Stimulated activated CD4-positive, alpha-beta T cell treated with anti-CD3 and anti-CD28 coated beads, Interleukin-1b, Interleukin-23, amount 100 ng/mL, for 24 hours (primary cell): ENCODE measurements at places on chromosomes 6 and 20.

- DNase-seq, result no peak
These were observed 125.0 kb downstream of the BANF2 start for GRCh38 chr20:17824676-17825251.

GRCh38 chr20:25308671-25309394 lies 60.9 kb downstream of the PYGB start:
- no peak for DNase-seq

GRCh38 chr6:2576499-2576898 lies 174.2 kb downstream of the MYLK4 start:
- DNase-seq, result no peak

DNA sequence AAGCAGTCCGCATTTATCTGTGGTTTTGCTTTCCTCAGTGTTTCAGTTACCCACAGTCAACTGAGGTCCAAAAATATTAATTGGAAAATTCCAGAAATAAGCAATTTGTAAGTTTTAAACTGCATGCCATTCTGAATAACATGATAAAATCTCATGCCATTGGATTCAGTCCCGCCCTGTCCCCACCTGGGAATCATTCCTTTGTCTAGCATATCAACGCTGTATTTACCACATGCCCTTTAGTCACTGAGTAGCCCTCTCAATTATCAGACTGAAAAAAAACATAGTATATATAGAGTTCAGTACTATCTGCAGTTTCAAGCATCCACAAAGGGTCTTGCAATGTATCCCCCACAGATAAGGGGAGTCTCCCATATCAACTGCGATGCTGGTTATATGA lies 17.1 kb downstream of the RANBP9 start:
- no peak for DNase-seq

GRCh38 chr6:91982559-91982958 lies 1395.7 kb upstream of the MAP3K7 start:
- DNase-seq, result no peak

GRCh38 chr20:50804437-50805348 lies 9.8 kb downstream of the BCAS4 start:
- no peak for DNase-seq

DNA sequence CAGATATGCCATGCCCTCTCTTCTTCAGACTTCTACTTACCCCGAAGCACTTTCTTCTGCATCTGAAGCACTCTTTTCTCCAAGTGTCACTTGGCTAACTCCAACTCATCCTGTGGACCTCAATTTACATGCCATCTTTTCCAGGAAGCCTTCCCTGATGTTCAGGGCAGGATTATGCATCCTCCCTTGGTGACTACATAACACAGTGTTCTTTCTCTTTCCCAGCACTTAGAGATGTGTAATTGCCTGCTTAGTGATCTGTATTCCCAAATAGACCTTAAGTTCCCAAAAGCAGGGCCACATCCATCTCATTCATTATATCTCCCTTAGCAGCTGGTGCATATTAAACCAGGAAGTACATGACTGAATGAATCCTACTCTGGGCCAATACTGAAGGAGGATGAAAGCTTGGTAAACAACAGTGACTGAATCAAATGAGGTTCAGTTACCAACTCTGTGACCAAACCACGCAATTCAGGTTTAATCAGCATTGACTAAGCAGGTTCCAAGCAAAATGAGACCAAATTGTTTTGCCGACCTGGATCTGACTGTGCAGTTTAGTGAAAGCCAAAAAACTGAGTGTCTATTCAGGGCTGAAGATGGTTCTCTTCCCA lies 121.4 kb upstream of the TCF21 start:
- no peak for DNase-seq

- no peak for DNase-seq
These were observed 5.3 kb downstream of the SCAF8 start for GRCh38 chr6:154738551-154738961.

GRCh38 chr6:156533872-156534524 lies 243.2 kb upstream of the ARID1B start:
- DNase-seq, result no peak

- peak; percentile 20 for DNase-seq
These were observed 49.7 kb upstream of the BHLHE23 start for GRCh38 chr20:63056236-63057170.

DNA sequence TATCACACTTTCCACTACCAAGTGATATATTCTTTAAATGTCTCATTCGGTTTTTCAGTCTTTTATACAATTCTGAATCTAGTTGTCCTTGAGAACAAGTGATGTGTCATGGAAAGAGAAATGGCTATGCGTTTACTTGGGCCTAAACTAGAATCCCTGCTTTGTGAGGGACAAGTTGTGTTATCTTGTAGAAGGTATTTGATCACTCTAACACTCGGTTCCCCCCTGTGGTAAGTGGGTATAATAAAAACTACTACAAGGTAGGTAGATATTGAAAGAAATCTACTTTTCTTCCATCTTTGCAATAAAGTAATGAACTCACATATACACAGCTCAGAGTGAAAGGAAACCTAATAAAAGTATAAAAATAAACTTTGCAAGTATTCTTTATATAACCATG lies 108.9 kb downstream of the MANEA start:
- DNase-seq, result no peak

GRCh38 chr6:155450240-155450581 lies 5.4 kb downstream of the NOX3 start:
- DNase-seq, result no peak

DNA sequence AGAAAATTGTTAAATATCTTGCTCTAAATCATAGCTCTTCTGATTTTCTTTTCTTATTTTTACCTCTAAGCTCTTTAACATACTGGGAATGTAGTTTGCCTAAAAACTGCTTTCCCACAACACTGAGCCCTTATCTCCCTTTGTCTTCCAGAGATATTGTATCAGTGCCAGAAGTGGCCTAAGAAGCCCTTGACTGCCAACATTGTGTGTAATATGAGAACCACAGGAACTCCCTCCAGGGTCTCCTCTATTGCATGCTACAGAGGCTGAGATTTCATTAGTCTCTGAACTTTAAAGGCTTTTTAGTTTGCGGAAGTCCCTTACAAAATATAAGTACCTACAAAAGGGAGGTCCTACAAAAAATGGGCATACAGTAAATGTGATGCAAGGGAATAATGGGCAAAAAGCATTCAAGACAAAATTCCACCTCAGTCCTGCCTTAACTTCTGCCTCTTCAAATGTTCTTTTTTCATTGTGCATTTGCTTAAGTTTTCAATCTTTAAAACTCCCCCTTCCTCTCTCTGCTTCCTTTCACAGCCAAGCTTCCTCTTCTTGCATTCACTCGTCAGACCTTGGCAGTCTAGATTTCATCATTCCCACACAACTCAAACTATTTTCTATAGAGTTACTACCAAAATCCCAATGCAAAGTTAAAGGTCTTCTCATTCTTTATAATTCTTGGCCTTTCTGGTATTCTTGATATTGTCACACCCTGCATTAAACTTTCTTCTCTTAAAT lies 76.5 kb downstream of the ADGRG6 start:
- DNase-seq, result no peak

- no peak for DNase-seq
These were observed 46.1 kb downstream of the LYRM4 start for GRCh38 chr6:5214570-5215052.

DNA sequence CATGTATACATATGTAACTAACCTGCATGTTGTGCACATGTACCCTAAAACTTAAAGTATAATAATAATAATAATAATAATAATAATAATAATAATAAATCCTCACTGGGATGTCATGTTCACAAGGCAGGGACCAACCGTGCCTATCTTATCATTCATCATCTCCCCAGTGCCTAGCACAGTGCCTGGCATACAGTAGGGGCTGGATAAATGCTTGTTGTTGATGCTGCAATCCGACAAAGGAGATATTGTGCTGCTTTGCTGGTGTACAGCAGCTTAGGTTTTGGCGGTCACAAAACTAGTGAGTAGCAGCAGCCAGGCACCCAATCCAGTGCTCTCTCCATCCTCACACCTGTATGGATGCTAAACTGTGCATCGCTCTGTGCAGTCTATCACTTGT lies 94.1 kb upstream of the ASF1A start:
- no peak for DNase-seq

DNA sequence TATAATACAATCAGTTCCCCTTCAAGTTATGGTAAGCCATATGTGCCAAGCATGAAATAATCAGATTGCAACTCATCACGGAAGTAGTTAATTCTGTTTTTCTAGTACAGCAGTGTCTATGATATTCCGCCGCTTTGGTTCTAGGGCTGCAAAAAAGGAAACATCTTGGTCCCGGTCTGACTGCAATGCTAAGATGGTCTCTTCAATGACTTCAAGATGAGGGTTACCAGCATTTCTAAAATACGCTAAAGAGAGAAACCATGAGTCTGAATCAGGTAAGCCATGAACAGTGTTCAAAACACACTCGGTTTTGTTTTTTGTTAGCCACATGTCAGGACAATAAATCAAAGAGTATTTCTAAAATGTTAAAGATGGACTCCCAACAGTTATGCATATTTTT lies 3.2 kb upstream of the ANKRD60 start:
- no peak for DNase-seq

DNA sequence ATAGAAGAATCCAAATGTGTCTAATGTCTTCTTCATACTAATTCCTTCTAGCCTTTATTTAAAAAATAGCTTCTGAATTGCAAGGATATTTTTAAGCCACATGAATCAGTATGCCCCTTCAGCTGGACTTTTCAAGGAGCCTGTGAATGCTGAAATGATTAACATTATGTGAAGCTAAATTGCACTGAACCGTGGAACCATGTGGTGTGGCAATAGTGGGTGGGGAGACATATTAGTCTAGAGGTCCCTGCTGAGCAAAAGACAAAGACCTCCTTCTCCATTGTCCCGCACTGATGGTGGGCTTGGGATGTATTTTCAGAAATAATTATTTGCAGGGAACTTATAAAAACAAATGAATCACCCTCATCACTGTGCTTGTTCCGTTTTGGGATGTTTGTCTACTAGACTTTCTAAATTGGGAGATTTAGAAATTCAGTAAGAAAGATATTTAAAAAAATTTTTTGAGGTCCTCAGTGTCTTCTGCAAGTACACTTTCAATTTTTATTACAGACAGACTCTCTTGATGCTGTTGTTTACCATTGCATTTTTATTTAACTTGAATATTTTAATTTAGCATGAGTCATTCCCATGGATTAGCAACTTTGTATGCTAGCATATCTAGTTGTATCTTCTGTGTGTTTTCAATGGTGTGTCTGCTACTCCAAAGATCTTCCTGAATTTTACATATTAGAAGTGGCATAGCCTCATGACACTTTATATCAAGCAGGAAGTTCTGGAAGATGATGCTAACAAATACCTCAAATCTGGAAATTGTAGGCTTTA lies 238.1 kb downstream of the LAMA2 start:
- DNase-seq, result no peak

DNA sequence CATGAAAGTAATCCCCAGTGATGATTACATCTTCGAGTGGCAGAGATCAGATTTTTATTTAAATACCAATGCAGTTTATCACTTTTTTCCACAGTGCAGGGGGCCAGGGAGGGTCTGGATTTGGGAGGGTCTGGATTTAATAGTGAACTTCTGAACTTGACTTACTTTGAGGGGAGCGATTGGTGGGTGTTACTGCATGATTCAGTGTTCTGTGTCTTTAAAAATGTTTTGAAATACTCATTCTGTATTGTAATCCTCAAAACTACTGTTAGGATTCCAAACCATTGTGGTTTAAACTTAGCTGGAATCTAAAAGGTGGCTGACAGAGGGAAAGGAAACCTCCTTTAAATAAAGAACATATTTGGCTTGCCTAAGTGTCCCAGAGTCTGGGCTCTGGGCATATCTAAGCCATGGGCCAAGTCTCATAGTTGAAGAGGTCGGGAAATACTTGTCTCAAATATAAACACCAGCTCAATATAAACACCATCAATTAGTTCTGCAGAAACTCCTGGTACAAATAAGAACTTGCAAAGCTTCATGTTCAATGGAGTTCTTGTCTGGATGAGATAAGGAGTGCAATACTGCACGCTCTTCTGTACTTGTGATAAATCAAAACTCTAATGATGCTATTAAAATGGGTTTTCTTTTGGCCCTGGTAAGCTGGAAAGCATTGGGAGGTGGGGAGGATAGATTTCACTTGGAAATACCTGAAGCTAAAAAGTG lies 14.4 kb downstream of the JARID2 start:
- DNase-seq, result no peak

DNA sequence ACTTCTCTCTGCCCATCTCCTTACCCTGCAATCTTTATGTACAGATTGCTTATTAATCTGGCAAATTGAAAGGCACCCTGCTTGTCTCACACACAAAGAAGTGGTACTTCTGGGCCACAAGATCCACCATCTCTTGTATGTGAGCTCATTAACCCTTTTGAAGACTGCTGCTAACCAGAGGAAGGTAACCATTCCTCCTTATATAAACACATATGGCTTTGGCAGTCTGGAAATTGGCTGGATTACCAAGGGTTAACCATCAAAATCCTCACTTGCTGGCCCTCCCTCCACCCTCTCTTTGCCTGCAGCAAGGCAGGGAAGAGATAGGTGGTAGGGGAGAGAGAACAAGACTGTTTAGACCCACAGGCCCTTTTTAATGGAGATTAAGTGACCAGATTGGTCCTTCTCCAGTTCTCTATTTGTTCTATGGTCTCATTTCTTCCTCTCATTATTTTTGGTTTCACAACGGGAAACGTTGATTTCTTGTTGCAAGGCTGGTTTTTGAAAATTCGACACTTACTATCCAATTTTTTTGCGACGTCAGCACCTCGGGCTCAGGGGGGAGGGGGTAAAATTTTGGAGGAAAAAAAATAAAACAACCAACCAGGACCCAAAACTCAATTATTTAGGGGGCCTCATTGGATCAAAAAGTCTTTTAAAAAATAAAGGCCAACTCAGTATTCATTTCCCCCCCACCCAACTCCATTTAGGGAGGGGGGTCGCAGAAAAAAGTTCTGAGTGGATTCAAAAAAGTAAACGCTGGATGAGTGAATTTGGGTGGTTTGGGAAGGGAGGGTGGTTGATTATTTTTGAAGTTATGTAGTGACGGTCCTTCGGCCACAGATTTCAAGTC lies 859 bp downstream of the PPP1R10 start:
- no peak for DNase-seq

DNA sequence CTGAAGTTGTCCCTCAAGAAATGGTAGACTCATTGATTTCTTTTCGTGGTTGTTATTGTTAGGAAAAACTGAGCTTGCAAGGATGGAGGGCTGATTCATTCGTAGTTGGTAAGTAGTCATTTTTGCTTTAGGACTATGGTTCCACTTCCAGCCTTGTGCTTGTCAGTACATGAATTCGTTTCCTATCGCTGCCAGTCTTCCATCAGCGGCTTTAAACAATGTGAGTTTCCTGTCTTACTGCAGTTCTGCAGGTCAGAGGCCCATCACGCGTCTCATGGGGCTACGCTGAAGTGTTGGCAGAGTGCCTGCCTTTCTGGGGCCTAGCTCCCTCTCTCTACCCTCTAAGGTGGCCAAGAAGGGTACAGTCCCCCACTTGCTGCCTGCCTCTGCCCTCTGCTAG lies 11.4 kb upstream of the MDFI start:
- no peak for DNase-seq
